Stimulated activated naive CD8-positive, alpha-beta T cell treated with anti-CD3 and anti-CD28 coated beads, Interleukin-15, amount 100 ng/mL, for 72 hours (primary cell): ENCODE measurements at places on chromosomes 6 and 20.

DNA sequence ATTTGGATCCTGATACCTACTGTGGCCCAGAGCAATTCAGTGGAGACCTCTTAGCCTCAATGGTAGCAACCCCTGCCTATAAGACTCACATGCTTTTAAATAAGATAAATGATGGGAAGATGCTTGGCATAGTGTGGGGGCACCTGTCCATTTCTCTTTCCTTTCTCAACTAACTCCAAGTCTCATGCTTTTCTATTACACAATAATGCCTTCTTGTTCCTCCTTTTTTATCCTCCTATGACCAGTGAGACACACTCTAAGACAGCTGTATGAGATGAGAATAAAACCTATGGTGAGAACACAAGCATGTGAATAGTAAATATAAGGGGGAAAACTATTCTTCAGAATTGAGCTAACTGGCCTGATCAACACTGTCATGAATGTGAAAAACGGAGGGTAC lies 147.0 kb upstream of the STXBP5 start:
- no peak for DNase-seq

DNA sequence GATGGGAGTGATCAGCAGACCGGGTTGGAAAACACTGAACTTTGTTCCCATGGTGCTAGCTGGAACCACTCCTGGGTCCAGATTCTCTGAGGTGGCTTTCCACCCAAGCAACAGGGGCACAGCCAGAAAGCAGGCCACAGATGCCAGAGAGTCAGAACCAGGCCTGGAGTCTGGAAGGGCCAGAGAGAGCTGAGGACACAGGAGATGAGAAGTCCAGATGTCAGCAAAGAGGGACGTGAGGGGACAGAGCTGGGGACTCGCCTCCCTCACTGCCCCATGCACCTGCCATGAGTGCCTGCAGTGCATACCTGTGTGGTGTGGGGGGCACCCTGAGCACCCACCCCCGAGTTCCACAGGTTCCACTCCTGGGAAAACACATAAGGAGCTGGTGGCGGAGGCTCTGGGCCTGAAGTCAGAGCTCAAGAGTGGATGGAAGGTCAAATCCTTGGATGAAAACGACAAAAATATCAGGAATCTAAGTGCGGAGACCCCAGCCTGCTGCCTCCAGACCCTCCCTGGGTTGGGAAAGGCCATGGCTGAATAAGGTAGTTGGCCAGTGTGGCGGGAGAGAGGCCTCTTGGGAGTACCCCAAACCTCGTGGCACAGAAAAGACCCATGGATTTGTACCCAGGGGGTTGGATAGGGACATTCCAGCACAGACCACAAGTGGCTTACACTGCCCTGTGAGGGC lies 224.2 kb downstream of the SYNDIG1 start:
- DNase-seq, result no peak

DNA sequence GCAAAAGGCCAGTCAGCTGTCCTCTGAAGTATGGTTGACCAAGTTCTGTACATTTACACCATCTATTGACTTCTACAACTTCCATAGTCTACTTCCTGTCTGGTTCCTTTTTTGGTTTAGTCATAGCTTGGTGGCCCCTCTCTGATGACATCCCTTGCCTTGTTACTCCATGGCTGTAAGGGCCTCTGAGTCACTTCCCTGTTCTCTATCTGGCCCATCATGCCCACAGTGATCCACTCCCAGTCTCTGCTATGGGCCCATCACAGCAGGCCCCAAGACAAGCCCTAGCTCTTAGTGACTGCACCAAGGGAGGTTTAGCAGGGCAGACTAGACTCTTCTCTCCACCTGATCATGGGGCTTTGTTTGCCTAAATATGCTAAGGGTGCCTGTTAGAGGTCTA lies 441.6 kb downstream of the HACE1 start:
- no peak for DNase-seq

GRCh38 chr6:35967076-35967774 lies 46.3 kb upstream of the SRPK1 start:
- no peak for DNase-seq

DNA sequence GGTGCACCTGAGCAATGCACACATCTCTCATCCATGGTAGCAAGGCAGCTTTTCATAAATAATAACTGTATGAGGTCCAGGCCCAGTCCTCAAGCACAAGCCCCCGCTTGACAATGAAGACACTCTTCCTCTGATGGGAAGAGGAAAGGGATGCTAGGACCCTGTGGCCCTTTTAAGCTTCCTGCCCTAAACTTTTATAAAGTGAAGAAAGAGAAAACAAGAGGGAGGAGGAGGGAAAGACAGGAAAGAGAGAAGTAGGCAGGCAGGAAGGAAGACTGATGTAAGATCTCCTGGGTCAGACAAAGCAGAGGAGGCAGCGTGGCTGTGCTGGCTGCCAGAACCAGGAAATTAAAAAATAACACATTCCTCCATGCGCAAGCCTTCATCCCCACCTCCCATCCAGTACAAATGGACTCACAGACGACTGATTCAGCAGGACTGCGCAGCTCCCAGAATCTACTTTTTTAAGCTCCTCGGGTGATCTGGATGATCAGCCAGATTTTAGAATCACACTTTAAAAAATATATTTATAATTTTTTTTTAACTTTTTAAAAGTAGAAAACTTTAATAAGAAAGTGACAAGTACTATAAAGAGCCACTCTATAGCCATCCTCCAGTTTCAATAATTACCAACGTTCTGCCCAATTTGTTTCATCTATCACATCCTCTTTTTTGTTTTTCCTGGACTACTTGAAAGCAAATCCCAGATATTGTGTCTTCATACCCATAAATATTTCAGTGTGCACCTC lies 16.5 kb downstream of the TNFAIP3 start:
- no peak for DNase-seq

DNA sequence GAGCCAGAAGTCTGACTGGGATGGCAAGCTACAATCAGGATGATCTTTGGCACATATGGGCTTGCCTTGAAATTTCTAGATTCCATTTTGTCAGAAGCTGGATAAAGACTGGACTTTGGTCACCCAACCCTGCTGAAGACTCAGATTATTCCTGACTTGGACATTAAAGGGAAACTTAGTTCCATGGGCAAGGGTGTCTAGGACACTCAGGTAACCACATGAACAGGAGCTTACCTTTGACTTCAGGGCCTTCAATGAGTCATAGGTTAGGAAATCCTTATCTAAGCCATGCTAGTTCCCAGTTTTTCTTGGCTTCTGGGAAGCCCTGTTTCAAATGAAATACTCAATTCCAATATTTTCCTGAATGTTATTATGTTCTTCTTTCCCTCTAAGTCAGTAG lies 28.5 kb upstream of the IFNGR1 start:
- DNase-seq, result no peak

DNA sequence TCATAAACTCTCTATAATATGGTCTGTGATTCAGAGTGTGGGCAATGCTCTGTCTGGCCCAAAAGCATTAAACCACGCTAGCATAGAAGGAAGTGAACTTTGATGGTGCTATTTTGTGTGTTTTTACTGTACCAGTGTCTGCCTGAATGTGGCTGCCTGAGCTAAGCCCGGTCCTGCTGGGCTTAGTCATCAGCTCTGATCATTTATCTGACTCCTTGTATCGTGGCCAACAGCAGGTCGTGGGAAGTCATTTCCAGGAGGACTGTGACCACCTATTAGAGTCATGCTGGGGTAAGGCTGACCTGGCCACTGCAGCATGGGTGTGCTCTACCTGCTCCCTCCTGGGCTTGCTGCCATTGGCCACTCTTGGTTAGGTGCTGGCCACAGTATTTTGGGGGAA lies 239.1 kb upstream of the CEP162 start:
- DNase-seq, result no peak

DNA sequence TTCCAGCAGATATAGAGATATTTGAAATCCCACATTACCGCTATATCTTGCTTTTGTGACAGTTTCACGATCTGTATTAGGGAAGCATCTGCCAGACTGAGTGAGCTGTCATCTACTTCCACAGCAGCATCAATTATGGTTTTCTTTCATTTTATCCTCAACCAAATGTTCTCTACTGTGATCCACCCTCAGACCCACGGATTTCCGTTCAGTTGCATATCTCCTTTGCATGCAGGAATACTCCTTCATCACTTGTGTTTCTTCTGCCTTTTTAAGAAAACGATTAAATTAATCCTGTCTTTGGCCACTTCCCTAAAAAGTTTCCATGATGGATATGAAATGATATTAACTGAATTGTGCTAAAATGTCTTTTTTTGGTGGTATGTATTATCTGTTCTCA lies 262.1 kb upstream of the ADGRB3 start:
- no peak for DNase-seq

DNA sequence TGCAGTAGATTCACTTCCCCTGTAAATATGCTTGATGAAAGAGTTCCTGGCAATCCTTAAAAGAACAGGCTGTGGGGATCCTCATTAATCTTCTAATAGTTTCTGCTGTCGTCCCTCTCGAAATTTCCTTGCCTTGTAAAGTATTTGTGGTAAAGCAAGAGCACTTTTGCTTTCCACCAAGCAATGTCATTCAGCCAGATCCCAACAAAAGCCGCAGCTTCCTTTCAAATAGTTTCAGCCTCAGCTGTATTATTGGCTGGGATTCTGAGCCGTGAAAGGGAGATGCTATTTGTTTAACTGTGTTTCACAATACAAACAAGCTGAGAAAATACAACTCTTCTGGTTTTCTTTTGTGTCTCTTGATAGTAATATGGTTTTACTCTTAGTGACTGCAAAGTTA lies 48.9 kb upstream of the EPHA7 start:
- DNase-seq, result no peak

DNA sequence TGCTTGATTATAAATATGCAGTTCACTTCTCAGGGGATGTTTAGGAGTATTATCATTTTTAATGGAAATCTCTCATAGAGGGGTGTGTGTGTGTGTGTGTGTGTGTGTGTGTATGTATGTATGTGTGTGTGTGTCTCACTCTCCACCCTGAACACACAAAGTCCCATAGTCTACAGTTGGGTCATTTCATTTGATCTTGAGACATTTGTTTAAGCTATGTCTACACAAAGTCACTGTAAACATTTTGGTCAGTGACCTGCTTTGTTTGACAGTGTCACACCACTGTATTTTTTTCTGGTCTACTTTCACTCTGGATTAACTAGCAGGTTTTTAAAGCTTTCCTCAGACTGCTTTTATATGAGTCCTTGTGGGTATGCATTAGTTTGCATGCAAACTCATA lies 215.2 kb downstream of the GRIK2 start:
- no peak for DNase-seq

DNA sequence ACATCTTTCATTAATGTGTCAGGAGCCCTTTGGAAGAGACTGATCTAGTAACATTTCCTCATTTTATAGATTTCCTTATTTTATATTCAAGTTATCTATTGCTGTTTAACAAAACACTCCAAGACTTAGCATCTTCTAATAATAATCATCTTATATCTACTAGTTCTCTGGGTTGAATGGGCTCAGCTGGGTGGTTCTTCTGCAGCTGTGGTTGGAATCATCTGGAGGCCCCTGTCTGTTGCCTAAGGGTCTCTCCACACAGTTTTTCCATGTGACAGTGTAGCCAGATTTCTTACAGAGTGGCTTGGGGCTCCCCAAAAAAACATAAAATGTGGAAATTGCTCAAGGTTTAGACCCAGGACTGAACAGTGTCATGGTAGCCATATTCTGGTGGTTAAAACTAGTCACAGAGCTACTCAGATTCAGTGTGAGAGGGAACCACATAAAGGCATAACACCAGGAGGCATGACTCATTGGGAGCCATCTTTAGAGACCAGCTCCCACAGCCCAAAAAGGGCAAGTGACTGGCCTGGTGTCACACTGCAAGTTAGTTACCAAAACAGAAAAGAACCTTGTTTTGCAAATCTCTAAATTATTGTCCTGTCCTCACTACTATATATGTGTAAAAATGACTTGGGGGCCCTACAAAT lies 11.5 kb downstream of the SLC2A10 start:
- DNase-seq, result no peak

DNA sequence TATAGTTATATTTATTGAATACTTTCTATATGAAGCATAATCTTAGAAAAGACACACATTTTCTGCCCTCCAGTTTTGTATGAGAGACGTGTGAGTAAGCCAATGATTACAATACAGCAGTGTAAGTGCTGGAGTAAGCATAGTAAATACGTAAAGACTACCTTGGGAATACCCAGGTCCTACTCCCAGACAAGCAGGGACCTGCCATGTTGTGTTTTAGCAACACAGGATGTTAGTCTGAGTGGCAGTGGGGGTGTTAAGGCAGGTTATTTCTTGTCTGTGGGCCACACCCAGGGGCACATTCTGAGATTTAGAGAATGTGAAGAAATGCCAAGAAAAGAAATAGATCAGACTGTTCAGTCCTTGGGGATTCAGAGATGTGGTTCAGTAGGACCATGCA lies 34.3 kb upstream of the RNF144B start:
- no peak for DNase-seq

GRCh38 chr6:85920782-85921181 lies 278.1 kb upstream of the SYNCRIP start:
- no peak for DNase-seq

GRCh38 chr6:16474772-16475493 lies 236.5 kb downstream of the GMPR start:
- DNase-seq, result no peak

DNA sequence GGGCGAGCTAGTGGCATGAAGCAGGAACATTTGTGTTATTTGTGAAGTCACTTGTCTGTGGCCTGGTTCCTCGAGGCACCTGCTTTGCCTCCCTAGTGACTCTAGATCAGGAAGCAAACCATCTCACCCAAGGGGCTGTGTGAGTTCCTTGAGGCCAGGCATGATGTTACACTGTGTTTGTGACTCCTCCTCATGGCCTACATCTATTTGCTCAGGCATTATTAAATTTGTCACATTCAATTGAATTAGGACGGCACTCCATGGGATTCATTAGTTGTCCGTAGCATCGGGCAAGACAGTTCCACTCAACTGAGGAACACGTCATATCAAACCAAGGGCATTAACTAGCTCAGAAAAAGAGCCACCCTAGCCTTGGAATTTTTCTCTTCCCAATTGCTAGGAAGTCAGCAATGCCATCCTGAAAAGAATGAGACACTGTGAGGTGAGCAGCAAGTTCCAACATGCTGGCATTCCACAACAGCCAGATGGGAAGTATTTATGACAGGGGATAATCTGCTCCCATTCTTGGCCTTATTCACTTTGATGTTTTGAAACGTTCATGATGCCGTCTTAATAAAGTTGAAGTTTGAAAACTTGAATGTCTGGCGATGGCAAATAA lies 17.2 kb downstream of the TMEM200A start:
- no peak for DNase-seq

DNA sequence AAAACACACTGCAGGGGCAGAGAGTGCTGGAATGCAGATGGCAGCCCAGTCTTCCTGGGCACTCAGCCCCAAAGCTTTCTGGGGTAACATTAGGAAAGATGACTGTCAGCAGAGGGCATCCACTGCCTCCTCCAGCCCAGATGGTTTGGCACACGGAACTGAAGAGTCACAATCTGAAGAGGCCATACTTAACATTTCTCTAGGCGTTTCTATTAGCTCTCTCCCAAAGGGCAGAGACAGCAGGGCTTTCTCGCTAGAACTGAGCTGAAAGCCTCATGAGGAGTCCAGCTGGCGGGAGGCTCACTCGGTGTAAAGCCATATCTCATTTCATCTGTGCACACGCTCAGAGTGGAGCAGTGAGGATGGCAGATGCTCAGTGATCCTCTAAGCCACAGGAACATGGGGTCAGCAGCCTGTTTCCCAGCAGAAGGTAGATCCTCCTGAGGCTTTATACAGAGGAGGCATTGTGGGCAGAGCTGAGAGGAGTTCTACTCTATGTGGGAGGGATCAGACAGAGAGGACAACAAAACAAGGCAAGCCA lies 28.1 kb downstream of the ALDH8A1 start:
- DNase-seq, result no peak

GRCh38 chr6:130754786-130755367 lies 72.3 kb upstream of the SMLR1 start:
- DNase-seq, result no peak
